A172 (cell line): ENCODE measurements at places on chromosomes 5 and 9.
A peak's percentile ranks its signal among the peaks of the same experiment; 100 is the strongest.

GRCh38 chr5:99449786-99450185 lies 521.0 kb upstream of the CHD1 start:
- DNase-seq, result no peak

- DNase-seq, result no peak
Measured at GRCh38 chr9:16866587-16866986, 3.9 kb downstream of the BNC2 start.

- no peak for DNase-seq
Measured at GRCh38 chr5:154380263-154380662, 65.5 kb upstream of the SAP30L start.

DNA sequence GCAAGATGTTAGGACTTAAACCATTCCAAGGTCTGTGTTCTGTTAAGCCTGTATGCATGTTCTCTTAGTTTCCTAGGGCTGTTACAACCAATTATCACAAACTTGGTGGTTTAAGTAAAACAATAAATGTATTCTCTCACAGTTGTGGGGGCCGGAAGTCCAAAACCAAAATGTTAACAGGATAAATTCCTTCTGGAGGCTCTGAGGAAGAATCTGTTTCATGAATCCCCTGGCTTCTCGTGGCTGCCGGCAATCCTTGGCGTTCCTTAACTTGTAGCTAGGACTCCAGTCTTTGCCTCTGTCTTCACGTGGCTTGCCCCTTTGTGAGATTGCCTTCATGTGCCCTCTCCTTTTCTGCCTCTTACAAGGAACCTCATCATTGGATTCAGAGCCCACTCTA lies 30.4 kb downstream of the FEM1C start:
- DNase-seq, result no peak

GRCh38 chr5:66143473-66144073 lies 527 bp upstream of the SREK1 start:
- no peak for DNase-seq

- no peak for DNase-seq
Measured at GRCh38 chr5:135608361-135608760, 29.6 kb upstream of the CXCL14 start.

DNA sequence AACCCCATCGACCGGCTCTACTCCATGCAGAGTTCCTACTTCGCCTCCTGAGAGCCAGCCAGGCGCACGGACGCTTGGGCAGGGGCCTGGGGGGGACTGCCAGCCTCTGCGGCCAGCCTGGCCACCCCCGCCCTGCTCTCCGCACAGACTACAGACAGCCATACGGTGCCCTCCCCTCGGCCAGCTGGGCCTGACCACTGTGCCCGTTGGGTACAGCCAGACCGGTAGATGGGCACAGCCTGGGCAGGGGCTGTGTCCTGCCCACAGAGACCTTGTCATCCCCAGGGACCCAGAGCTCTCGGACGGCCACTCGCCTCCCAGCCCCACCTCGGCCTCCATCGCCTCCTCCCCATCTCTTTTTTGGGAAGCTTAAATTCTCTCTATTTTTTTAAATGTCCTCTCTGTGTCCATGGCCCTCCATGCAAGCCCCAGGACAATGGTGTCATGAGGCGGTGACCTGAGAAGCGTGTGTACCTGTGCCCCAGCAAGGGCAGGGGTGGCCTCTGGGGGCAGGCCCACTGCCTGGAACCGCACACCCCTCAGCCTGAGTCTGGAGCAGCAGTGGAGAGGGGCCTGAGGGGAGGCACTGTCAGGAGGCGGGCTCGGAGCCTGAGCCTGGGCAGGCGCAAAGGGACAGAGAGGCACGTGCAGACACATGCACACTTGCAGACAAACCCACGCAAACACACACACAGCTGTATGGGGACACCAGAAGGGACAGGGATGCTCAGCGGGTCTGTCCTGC lies 82.8 kb downstream of the LMX1B start:
- no peak for DNase-seq

GRCh38 chr5:124651663-124652513 lies 94.6 kb downstream of the ZNF608 start:
- DNase-seq, result peak; percentile 51

GRCh38 chr5:180541710-180542109 lies 47.5 kb downstream of the CNOT6 start:
- no peak for DNase-seq

DNA sequence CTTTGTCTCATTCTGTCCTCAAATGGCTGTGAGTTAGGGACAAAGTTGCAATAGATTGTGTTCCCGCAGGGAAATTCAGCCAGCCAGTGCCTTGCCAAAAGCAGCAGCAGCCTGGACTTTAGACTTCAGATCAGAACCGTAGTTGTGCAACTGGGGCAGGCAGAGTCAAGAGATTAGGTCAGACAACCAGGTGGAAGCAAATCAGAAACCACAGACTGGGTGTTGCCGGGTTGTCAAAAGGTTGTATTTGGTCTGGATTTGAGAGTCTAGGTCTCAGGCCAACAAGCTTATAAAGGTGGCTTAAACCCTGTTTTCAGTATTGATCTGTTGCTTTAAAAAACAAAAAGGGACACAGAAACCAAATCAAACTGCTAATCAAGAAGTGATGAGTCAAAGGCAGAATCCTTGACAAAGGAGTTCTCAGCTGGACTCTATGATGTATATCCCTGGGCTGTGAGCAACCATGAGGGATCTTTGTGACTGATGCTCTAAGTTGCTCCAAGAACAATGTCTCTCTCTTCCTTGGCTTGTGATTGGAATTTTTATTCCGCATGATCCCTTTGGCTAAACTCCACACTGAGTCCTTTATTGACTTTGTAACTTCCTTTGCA lies 20.9 kb downstream of the RFK start:
- DNase-seq, result no peak

- no peak for DNase-seq
Measured at GRCh38 chr9:97431044-97431441, 19.1 kb downstream of the TDRD7 start.

GRCh38 chr5:112245656-112246055 lies 173.4 kb downstream of the EPB41L4A start:
- no peak for DNase-seq

DNA sequence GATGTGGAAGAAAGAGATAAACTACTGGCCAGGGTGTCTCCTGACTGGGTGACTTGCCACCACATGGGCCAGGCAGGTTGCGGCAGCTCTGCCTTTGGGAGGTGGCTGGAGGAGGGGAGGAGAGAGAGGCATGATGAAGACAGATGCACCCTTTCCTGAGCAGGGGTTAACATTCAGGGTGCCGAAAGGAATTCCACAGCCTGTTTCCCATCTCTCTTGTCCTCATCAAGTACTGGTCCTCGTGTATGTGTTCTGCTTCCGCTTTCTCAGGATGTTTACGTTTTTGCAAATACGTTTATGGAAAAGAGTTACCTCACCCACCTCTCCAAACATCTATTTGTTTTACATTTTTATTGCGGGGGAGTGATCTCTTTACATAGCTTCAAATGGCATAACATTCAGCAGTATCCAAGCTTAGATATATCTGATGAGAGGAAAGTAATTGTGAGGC lies 73.4 kb downstream of the C9orf85 start:
- no peak for DNase-seq

DNA sequence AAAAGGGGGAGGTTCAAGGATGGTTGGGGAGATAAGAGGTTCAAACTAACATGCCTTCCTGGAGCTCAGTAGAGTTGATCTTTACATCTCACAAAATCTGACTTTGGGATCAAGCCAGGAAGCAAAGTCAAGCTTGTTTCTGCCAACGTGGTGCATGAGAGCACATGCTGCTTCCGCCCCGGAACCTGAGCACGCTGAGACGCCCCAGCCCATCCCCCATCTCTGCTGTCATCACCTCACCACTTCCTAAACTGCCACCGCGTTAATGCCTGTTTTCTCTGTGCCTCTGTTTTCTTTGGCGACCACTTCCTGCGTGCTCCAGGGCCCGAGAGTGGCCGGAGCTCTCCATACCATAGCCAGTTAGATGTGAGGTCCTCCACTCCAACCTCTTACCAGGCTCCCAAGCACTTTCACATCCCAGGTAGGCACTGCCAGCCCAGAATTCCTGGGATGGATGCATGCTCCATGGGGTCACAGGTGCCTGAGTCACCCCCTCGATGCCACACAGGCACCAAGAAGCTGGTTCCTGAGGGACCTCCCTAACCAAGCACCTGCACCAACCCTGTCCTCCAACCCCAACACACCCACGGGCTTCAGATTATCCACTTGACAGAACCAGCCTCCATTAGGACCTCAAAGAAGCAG lies 31.2 kb upstream of the AFAP1L1 start:
- no peak for DNase-seq

- DNase-seq, result peak; percentile 32
Measured at GRCh38 chr5:140800816-140801493, at the start of gene PCDHA3. PCDHA3 (plus strand) TSS chr5:140801057.

- no peak for DNase-seq
Measured at GRCh38 chr5:106962464-106963230, 708.1 kb downstream of the EFNA5 start.

- DNase-seq, result no peak
Measured at GRCh38 chr5:27257696-27258095, 219.3 kb upstream of the CDH9 start.

DNA sequence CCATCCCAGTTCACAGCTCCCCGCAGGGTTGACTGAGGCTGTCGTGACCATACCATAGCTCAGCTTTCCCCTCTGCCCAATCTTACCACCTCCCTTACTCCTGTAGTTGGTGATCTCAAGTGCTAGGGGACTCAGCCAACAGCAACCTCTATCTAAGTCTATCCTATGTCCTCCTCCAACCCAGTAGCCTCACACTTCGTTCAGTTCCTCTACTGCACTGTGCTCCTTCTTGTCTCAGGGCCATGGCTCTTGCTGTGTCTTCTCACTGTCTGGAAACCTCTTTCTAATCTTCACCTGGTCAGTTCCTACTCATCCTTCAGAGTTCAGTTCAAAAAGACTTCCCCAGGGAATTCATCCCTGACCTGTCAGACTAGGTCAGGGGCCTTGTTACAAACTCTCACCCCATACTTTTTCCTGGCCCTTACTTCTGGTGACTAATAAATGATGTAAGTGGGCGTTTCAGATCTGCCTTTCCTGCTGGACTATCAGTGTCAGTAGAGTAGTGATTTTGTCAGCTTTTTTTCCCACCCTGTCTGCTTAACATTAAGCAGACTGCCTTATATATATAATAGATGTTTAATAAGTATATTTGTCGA lies 53.6 kb upstream of the NR3C1 start:
- peak; percentile 46 for DNase-seq

DNA sequence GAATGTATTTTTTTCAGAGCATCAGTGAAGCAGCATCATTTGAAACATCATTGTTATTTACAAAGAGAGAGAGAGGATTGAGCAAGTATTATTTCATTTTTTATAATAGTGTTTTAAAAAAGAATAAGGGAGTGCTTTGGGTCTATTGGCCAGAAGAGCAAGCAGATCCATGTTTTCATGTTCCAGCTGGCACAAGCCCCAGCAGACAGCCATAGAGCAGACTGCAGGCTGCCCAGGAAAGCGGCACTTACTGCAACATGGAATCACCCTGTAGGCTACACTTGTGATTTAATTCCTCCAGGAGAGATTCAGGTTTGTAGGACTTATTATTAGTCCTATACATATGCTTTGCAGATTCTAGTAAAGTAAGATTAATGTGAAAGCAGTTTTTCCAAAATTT lies 407.0 kb upstream of the GRAMD2B start:
- no peak for DNase-seq

DNA sequence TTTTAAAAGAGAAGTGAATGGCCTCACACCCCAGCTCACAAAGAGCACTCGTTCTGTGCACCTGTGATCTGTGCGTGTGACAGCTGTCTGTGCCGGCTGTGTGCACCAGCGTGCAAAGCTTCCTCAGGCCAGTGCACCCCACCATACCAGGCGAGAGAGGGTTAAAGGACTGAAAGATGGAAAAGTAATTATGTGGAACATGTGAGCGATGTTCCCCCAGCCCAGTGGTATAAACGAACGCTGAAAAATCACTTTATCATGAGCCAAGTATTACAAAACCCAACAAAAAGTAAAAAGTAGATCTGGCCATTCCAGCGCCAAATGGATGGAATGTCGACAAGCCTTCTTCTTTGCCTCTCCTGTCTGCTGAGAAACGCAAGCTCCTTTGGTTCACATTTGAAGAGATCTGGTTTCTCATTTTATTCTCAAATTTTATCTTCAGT lies 53.7 kb downstream of the IPPK start:
- DNase-seq, result no peak

- DNase-seq, result no peak
Measured at GRCh38 chr5:87260604-87261192, 7.0 kb upstream of the RASA1 start.

DNA sequence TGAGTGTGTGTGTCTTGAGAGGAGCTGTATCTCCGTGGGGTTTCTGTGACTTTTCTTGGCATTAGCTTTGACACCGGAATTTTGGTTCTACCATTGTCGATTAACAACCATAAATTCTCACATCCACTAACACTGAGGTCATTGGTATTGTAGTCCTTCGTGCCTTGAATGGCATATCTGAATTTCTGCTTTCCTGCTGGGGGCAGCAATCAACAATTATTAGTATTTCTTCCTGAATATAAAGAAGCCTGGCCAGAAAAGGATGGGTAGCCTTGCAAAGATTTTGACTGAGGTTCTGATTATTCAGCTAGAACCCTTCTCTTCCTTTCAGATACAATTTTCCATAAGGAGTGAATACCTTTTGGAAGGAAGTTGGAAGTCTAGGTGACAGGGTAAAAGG lies 33.5 kb upstream of the SHOC1 start:
- DNase-seq, result no peak

DNA sequence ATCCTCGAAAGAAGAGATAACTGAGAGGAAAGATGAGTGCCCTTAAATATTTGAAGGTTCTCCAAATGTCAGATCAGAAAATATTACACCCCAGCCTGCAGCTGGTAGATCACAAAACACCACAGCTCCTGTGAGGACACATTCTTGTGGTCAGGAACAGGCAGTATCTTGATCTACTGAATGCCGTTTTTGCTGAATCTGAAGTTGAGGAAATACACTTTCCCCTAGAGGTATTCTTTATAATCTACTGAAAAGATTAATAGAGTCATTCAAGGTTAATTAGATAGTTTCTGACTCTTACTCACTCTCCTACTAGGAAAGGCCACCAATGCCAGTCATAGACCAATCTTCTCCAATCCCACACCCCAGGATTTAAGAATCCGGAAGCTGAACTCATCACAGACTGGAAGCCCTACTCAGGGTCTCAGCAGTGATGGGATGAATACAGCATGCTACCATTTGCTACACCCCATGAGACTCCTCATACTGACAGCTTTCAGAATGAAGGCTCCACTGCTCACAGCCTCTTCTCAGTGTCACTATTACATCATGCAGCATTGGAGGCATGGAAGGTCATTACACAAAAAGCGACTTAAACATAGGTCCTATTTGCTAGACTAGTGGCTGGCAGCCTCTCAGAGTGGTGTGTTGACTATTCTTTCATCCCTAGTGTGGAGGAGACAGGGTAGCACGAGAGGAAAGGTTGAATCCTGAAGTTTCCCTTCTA lies 143.9 kb upstream of the SLC1A3 start:
- DNase-seq, result peak; percentile 63

- DNase-seq, result no peak
Measured at GRCh38 chr5:111386832-111387162, 125.5 kb downstream of the STARD4 start.

DNA sequence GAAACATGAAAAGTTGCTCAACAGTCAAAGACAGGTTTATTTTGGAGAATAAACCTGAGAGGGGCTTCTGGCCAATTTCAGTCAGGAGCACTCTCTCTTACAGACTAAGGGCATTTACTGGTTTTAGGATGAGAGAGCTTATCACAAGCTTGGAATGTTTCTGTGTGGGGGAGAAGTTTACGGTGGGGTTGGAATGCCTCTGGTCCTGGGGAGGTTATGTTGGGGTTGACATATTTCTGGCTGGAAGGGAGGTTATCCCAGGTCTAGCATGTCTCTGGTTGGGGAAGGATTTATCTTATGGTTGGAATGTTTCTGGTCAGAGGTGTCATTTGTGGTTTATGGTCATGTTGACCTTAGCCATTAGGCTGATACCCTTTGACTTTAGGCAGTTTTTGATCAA lies 1867.3 kb downstream of the EFNA5 start:
- no peak for DNase-seq

- peak; percentile 28 for DNase-seq
Measured at GRCh38 chr5:90221951-90222350, 187.6 kb downstream of the CETN3 start.
